ENCODE measurements at places on chromosomes 1 and 21. TPM values are rescaled to one million over a fixed set of nuclear protein-coding genes. Genes with fewer than 3 reads are reported as not detected.

CNKSR1 gene
- 1.2 TPM for total RNA-seq

- H3K36me3 ChIP-seq, result peaks cover 4% of the 10 kb centered on the region
- H3K27ac ChIP-seq, result no peak overlapping the region
- DNase-seq, result no peak
- no peaks in the 10 kb centered on the region for H3K27me3 ChIP-seq
Observed at GRCh38 chr1:231218078-231218477, 22.9 kb upstream of the GNPAT start.

- H3K36me3 ChIP-seq, result no peaks in the 10 kb centered on the region
- H3K4me1 ChIP-seq, result no peaks in the 10 kb centered on the region
- DNase-seq, result no peak
- no peaks in the 10 kb centered on the region for H3K27me3 ChIP-seq
- no peak overlapping the region for H3K4me3 ChIP-seq
Observed at GRCh38 chr21:42623694-42624093, 29.7 kb upstream of the PDE9A start.

DNA sequence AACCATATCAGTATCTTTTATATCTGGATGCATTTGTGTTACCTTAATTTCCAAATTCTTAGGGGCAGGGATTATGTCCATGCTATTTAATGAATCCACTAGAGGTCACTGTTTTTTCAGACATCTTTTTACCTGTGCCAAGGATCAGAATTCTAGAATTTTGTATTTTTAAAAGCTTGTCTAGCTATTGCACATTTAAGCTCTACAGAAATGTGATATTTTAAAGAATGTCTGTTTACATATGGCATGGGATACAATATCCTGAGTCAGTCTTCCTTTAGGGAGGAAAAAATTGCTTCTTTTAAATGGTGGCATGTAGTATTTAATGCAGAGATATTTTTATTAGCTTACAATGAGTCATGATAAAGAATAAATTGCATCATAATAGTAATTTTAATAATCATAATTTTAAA is 11.3 kb downstream of the RPAP2 start:
- peaks cover 38% of the 10 kb centered on the region for H3K4me1 ChIP-seq
- no peaks in the 10 kb centered on the region for H3K27me3 ChIP-seq
- H3K27ac ChIP-seq, result no peak overlapping the region
- no peak overlapping the region for H3K4me3 ChIP-seq
- H3K36me3 ChIP-seq, result peaks cover 35% of the 10 kb centered on the region

DNA sequence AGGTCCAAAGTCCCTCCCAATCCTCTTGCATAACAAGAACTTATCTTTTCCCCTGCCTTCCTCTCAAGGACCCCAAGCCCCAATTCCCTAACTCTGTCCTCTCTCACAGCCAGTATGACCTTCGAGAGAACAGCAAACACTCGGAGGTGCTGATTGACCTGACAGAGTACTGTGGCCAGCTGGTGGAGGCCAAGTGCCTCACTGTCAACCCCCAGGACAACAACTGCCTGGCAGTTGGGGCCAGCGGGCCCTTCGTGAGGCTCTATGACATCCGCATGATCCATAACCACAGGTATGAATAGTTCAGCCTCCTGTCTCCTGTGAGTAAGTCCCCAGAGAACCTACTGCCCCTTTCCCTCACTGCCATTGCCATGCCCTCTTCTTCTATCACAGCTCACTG is 29.9 kb upstream of the TMEM222 start:
- H3K4me1 ChIP-seq, result peaks cover 4% of the 10 kb centered on the region
- no peak for DNase-seq
- no peaks in the 10 kb centered on the region for H3K27me3 ChIP-seq
- no peaks in the 10 kb centered on the region for H3K36me3 ChIP-seq

DNA sequence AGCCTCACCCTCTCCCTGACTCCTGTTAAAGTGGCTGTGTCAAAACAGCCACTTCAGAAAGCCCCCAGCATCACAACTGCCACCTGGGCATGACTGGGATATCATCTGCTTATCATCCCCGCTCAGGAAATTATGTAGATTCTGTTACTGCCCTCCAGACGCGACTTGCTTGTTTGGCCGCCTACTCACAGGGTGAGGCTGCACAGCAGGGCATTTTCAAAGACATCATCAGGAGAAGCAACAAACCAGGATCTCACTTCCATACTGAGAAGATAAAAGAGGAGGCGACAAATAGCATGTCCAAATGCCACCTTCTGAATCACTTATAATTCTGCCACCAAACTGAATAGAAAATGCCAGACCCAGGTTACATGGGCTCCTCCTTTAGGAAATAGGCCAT is 94.8 kb downstream of the MIS18A start:
- DNase-seq, result no peak
- H3K36me3 ChIP-seq, result no peaks in the 10 kb centered on the region
- no peaks in the 10 kb centered on the region for H3K4me1 ChIP-seq
- H3K27me3 ChIP-seq, result peaks cover 2% of the 10 kb centered on the region
- no peak overlapping the region for H3K4me3 ChIP-seq
- H3K27ac ChIP-seq, result no peak overlapping the region

- H3K27me3 ChIP-seq, result peaks cover 4% of the 10 kb centered on the region
- DNase-seq, result no peak
- no peaks in the 10 kb centered on the region for H3K36me3 ChIP-seq
- H3K27ac ChIP-seq, result no peak overlapping the region
- no peaks in the 10 kb centered on the region for H3K4me1 ChIP-seq
Observed at GRCh38 chr1:22323141-22323845, 128.4 kb upstream of the ZBTB40 start.
